Muscle of arm (tissue), 14 donors: ENCODE measurements at places on chromosomes 2 and 18. TPM values are rescaled to one million over a fixed set of nuclear protein-coding genes. Genes with fewer than 3 reads are reported as not detected.

ACADL gene
- polyA plus RNA-seq = not detected

TDRD15 gene
- polyA plus RNA-seq = not detected

FAM98A gene
- 41.1 TPM for polyA plus RNA-seq

UGT1A5 gene
- not detected for polyA plus RNA-seq

SIX2 gene
- 7.6 TPM for polyA plus RNA-seq
